ENCODE measurements at places on chromosomes 1 and 21.

GRCh38 chr1:86381223-86381622 lies 14.9 kb downstream of the ODF2L start:
- DNase-seq, result no peak

GRCh38 chr1:41889506-41890414 lies 29.0 kb downstream of the HIVEP3 start:
- no peak for DNase-seq

DNA sequence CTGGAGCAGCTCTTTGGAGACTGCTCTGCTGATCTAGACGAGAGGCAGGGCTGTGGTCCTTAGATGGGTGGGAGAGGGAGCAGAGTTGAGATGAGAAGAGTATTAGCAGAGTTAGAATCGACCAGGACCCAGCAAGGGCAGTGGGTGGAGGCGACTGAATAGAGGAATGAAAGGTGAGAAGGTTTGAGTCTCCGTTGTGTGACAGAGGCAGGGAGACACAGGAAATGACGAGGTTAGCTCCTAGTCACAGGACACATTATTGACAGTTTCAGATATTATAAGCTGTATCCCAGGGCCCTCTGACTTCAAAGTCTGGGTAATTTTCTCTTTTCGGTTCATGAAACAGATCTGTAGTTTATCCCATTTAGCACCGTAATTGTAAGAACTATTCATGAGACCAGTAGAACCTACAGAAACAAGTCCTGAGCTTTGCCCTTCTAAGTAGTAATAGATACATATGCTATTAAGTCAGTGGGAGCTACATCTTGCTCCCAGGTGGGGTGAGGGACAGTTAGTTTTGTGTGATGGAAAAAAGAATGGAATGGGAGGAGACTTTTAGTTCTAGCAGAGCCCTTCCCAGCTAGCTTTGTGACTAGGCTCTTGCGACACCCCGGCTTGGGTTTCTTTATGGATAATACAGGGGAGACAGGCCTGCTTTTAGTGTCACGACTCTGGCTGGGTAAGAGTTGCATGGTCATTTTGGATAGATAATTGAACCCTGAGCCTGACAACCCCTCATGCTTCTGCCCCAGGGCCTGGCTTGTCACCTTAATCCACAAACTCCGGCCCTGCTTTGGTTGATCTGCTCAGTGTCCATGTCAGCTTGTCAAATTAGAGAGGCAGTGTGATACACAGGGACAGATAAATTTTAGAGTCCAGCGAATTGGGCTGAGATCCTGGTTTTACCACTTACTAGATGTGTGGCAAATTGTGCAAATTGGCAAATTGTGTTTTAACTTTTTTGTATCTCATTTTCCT lies 70.2 kb downstream of the UCK2 start:
- DNase-seq, result no peak

- DNase-seq, result no peak
These were observed at the start of gene S100A3 for GRCh38 chr1:153548722-153549688. Gene S100A3, minus strand, starts transcription at chr1:153549258. Its CDS starts 773 bp downstream, at chr1:153548485.

DNA sequence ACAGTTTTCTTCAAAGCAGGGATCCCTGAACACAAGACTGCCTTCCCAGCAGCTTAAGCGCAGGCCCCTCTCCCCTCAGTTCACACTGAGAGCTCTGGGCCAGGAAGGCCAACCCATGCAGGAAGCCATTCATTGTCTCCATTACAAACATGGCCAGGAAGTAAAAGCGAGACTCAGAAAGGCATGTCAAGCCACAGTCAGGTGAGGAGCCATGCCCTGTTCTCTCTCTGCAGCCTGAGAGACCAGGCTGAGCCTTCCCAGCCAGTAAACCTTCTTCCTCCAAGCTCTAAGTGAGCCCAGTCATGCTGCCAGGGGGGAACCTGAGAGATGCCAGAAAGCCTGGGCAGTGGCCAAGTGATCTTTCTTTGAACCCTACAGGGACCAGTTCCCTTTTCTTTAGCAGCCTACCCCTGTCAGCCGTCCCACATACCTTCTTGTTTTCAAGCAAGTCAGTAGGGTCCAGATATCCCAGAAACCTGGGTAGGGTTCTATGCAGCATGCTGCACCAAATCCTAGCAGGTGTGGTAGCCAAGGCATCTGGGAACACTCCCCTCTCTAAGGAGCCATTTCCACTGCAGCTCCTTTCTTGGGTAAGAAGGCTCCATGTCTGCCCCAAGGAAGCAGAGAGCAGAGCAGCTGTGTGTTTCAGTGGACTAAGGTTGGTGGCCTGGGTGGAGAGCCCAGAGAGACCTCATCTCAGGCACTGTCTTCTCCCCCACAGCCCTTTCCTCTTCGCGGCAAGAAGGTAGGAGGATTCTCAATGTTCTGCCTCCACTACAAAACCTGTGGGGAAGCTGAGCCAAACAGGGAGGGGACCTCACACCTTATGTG lies 977 bp downstream of the TRAF3IP3 start:
- DNase-seq, result no peak

DNA sequence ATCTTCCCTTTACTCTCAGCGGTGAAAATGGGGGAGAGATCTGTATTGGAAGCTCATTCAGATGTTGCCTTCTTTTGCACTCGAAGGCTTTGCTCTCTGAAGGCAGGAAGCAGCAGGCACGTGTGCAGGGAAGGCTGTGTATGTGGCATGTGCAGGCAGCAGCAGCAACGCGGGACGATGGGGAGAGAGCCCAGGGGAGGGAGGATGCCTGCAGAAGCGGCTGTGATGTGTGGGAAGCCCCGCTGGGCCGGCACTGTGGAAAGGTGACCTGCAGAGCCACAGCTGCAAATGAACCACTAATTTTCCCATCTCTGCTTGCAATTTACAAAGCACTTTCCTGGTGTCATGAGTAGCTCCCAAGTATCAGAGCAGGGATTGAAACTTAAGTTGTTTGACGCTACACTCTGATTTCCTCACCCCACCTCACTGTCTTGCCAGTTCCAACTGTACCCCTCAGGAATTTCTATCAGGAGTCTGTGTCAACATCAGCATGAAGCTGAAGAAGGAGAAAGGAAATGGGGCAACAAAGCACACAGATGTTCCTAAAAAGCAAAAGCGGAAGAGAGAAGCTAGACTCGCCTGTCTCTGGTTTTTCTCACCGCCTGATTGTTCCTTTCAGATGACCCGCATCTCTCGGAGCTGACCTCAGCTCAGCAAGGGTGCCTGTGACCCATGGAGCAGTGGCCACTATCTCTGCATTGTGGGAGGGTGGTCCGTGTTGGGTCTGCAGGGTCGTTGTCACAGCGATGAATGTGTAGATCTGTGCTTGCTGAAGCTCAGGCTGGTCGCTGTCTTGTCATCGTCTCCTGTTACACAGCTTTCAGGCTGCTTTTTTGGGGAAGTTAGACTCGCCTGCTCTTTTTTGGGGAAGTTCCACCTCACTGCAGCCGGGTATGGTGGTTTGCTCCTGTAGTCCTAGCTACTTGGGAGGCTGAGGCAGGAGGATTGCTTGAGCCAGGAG lies 156.1 kb downstream of the KIF26B start:
- peak; percentile 29 for DNase-seq

GRCh38 chr1:30668546-30669327 lies 54.6 kb downstream of the MATN1 start:
- DNase-seq, result no peak

DNA sequence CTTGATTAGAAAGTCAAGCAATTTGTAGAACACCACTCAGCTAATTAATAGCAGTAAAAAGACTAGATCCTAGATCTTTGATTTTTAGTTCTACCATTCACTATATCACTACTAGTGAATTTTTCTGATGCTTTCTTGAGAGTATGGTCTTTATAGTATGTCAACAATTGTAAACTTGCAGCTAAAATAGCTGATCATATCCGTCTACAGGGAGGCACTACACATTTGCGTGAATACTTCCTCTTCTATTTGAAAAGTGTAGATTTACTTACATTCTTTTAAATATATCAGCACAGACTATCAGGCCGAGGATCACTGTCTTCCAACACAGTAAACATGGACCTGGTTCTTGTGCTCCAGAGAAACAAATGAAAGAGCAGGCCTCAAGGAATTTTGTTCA lies 18.6 kb upstream of the PTPRC start:
- DNase-seq, result no peak

DNA sequence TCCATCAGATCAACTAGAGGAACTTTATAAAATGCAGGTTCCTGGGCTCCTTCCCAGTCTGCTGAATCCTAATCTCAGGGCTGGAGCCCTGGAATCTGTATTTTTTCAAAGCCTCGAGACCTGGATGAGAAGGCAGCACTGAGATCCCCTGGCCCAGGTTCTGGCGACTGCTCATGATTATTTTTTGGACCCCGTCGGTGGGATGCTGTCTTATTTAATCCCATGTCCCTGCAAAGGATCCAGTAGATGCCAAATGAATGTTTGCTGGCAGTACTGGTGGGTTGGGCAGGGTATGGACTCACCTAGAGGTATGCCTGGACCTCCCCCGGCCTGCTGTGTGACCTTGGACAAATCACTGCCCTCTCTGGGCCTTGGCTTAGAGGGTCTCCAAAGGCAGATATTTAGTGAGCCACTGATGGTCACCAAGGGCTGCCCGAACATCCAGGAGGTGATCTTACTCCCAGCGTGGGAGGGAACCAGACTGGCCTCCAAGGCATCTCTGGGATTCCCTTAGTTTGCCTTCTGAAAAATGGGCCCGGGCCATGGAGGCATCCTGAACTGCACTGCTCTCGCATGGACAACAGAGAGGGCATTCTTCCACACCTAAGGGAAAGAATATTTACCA lies 91.6 kb upstream of the RUNX3 start:
- no peak for DNase-seq

- DNase-seq, result peak; percentile 43
These were observed 218.7 kb downstream of the DAB1 start for GRCh38 chr1:57204942-57205787.

DNA sequence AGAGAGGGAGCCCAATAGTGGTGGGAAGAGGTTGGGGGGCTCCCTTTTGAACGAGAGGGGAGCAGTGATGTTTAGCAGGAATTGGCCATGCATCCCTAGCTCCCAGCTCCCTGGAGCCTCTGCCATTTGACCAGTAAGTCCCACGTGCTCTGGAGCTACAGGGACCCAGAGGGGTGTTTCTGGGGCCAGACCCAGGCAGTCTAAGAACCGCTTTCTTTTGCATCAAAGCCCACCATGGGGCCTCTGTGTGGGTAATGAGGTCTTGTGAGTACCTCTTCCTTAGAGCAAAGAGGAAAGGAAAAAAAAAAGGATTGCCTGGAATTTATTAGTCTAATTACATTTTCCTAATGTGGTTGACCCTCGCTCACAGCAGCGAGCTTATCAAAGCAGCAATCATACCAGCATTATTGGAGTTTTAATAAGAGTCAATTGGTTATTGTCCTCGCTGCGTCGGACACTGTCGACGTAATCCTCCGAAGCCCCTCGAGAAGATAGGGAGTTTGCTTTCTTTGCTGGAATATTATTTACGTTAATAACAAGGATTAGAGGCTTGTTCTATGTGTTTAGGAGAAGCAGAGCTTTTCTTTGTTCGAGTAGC lies 17.6 kb downstream of the ACTL8 start:
- DNase-seq, result no peak

DNA sequence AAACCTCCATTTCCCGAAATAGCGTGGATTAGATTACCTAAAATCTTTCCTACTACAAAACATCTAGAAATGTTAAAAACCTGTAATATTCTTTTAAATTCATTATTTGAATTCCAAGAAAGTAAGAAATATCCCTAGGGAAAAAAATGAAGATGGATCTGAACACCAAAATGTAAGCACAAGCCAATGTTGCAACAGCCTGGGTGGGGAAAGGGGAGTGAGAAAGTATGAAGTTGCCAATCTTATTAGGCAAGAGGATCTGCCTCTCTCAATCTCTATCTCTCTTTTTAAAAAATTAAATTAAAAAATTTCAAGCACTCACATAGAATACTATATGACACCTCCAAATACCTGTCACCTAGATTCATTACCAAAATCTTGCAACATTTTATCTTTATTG lies 74.9 kb upstream of the IRF2BP2 start:
- no peak for DNase-seq

GRCh38 chr1:18557621-18558465 lies 72.8 kb upstream of the PAX7 start:
- DNase-seq, result peak; percentile 75

- DNase-seq, result no peak
These were observed 160.9 kb upstream of the FMN2 start for GRCh38 chr1:239930686-239931262.

DNA sequence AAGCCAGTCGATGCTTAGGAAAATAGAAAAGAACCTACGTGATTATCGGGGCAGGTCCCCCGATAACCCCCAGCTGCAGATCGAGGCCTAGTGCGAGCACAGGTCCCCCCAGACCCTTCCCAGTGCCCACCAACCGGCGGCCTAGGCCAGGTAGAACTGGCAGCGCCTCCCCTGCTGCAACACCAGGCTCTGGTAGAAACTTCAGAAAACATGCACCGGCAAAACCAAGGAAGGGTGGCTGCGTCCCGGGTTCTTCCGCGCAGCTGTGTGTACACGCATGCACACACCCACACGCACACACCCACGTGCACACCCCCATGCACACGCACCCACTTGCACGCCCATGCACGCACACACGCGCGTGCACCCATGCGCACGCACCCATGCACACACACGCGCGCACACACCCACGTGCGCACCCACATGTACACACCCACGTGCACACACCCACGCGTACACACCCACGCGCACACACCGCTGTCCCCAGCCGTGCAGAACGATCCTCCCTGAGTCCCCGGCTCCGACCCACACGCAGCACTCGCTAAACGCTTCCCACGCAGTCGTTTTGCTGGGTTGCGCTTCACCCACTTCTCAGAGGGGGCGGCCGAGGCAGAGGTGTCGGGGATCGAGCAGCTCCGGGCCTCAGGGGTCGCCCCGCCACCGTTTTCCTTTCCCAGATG lies 5.2 kb downstream of the TSPEAR start:
- no peak for DNase-seq

- no peak for DNase-seq
These were observed 32.1 kb upstream of the ST6GALNAC5 start for GRCh38 chr1:76835203-76835602.

DNA sequence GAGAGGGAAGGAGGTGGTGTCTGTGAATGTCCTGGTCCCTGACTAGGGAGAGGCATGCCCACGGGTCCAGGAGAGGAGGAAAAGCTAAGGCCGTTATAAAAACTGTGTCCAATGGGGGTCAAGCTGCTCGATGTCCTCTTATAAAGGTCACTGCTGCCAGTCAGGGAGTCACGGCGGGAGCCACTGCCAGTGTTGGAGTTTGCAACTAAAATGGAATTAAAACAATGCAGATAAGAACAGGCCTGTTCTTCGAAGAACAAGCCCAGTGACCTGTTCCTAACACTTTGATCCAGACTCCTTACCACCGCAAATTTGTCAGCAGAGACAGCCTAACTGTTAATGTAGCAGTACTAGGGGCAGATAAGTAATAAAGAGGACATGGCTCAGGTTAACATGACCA lies 56.1 kb upstream of the SDC3 start:
- no peak for DNase-seq

- no peak for DNase-seq
These were observed 105.5 kb upstream of the CACYBP start for GRCh38 chr1:174894117-174894762.

- DNase-seq, result no peak
These were observed 7.5 kb upstream of the SLC19A2 start for GRCh38 chr1:169493251-169493650.

- DNase-seq, result no peak
These were observed 27.7 kb downstream of the DESI2 start for GRCh38 chr1:244680667-244681066.

- DNase-seq, result peak; percentile 33
These were observed 1.4 kb downstream of the IER5 start for GRCh38 chr1:181089676-181090544.

GRCh38 chr21:43842742-43843141 lies 22.3 kb upstream of the AGPAT3 start:
- DNase-seq, result no peak

Measured in iPS-NIHi11 (cell line).